ENCODE measurements at places on chromosomes 11 and 22. TPM values are rescaled to one million over a fixed set of nuclear protein-coding genes. Genes with fewer than 3 reads are reported as not detected.

Gene PKDREJ
- not detected for total RNA-seq

Gene CHST1
- total RNA-seq: not detected

Gene NPAS4
- 0.52 TPM for total RNA-seq

Gene OR6T1
- not detected for total RNA-seq

DNA sequence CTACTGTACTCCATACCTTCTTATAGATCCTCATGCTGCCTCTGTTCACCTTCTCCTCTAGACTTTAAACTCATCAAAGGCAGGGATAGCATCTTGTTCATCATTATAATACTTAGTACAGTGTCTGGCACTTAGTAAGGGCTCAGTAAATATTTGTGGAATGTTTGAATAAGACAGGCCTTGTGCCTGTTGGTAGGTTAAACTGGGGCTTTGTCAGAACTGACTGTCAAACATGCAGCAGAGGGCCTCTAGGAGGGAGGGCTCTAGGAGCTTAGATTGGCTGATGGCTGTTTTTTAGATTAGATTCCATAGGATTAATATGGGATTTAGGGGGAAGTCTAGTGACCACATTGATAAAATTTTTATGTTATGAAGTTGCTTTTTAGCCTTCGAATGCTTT, 70.8 kb downstream of the RNF169 start:
- no peak for DNase-seq

GRCh38 chr11:57303990-57304579, 20.7 kb downstream of the TNKS1BP1 start:
- DNase-seq: no peak

- no peak for DNase-seq
Observed at GRCh38 chr11:10838083-10838482, 19.8 kb downstream of the ZBED5 start.

GRCh38 chr11:95891423-95892170, 32.3 kb downstream of the MTMR2 start:
- no peak for DNase-seq

DNA sequence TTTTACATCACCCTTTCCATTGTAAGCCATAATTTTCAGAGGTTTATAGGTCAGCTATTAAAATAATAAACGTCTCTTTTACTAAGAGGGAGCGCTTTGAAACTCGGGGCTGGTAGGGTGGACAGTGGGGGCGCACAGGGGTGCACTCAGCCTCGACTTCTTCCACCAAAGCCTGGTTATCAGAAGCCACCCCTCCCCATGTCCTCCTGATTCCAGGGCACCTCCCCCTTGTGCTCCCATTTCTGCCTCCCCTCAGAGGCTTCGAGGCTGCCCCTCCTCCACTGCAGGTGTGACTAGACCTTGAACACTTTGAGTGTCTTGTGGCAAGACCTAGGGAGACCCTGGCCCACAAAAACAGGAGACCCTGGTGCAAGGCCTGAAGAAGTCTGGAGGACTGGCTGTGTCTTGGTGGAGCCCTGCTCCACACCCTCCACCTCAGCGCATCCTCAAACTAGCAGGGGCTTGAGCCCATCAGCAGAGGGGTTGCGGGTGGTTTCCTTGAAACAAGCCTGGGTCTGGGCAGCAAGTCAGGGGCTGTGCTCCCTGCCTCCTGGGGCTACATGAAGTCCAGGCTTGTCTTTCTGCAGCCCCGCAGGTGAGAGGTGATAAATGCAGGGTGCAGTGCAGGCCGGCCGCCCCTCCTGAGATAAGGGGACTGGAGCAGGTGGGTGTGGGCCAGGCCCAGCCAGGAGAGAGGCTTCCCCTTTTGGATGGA, 3.0 kb downstream of the CDKN1C start:
- no peak for DNase-seq

DNA sequence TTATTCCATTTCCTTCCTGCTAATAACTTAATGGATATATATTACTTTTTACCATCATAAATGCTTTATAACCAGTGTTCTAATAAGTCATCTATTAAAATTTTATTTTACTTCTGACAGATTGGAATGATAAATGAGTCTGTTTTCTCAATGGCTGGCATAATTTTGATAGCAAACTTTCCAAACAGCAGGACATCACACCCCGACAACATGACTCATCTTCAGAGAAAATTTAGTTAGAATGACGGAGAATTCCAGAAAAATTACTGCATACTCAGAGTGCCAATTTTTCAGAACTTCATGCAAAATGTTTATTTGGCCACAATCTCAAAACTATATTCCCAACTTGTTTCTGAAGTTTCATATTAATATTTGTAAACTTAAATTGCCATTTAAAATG, 174.4 kb downstream of the SWAP70 start:
- DNase-seq: no peak

GRCh38 chr11:61309739-61310138, 14.6 kb upstream of the VWCE start:
- no peak for DNase-seq

GRCh38 chr22:38069372-38070249, 12.4 kb downstream of the PICK1 start:
- no peak for DNase-seq

GRCh38 chr22:39449708-39450107, 7.1 kb upstream of the MGAT3 start:
- no peak for DNase-seq

All from activated CD4-positive, alpha-beta T cell treated with anti-CD3 and anti-CD28 coated beads, Interleukin-2, amount 10 ng/mL, durations not matched to agents 7 days and 5 days (primary cell).